ENCODE measurements at places on chromosomes 16 and 17.

DNA sequence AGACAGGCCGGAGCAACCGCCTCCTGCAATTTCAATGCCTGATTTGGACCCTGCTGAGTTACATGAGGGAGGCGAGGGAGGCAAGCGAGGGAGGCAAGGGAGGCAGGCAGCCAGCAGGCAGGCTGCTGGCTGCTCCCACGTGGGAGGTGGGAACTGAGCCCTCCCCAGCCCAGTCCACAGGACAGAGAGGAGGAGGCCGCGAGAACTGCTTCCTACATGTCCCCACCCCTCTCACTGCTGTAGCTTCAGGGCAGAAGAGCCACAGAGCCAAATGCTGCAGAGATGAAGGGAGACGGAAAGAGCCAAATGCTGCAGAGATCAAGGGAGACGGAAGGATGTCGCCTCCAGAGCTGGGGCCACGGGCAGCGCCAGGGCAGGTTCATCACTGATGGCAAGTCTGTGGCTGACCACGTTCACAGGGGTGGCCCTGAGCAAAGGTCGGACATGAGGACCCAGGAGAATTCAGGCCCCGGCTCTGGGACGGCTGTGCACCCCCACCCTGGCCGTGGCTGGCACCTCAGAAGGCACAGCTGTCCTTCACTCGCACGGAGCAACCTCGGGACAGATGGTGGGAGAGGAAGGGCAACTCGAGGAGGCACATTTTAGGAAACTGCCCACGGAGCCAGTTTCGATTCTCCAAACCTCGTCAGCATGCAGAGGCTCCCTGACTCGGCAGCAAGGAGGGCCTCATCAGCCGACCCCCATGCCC is 21.5 kb downstream of the RPH3AL start:
- no peak for DNase-seq

DNA sequence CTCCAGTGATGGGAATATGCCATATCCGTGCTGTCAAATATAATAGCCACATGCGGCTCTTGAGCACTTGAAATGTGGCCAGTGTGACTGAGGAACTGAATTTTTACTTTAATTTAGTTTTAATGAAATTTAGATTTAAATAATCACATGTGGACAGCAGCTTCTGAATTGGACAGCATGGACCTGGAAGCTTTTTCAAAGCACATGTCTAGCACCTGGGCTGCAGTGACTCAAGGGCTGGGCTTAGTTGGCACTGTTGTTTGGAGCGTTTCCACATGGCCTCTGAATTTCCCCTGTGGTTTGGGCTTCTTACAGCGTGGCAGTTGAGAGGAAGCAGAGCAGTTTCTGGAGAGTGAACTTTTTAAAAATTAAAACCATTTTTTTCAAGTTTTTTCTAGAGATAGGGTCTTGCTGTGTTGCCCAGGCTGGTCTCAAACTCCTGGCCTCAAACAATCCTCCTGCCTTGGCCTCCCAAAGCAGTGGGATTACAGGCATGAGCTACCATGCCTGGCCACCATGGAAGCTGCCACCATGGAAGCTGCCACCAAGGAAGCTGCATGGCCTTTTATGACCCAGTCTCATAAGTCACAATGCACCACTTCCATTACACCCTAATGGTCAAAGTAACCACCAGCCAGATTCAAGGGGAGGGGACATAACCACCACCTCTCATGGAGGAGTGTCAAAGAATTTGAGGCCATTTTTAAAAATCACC is 6.7 kb upstream of the TOB1 start:
- DNase-seq, result peak; percentile 45

DNA sequence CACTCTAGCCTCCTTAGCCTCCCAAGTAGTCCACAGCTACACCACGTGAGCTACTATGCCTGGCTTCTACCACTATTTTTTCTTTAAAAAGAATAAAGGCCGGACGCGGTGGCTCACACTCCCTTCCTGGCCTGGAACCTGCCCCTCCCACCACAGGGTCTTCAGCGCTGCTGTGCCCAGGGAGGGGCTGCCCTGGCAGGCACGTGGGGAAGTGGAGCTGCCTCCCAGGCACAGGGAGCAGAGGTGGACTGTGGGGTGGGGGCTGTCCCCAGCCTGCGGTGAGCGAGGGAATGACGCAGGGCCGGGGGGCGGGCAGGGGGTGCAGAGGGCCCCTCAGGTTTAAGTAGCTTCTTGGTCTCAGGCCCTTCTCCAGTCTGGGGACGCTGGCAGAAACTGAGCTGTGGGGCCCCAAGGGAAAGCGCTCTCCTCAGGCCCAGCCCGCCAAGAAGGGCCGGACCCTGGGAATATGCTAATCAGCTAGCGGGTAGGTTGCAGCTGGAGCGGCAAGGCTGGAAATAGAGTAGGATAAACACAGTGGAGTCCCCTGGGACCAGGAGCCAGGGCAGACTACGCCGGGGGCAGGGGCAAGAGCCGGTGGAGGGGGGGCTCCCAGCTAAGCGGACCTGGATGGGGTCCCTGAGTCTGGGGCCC is 46.8 kb downstream of the TIMM22 start:
- no peak for DNase-seq

DNA sequence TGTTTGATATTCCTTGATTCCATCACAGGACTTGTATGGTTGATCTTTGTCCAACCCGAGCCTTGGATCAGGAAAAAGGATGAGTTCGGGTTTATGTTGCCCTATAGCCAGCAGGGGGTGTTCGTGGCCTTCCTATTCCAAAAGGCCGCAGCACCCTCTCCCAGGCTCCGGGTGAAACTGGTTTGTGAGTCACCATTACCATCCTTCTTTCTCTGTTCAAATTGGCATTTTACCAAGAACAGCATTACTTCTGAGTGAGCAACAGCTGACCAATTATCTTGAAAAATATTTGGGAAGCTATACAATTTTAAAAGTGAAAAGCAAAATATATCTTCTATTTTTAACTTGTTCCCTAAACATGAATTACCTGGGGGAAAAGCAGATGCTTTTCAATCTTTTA is 24.3 kb upstream of the KRT20 start:
- peak; percentile 74 for DNase-seq

DNA sequence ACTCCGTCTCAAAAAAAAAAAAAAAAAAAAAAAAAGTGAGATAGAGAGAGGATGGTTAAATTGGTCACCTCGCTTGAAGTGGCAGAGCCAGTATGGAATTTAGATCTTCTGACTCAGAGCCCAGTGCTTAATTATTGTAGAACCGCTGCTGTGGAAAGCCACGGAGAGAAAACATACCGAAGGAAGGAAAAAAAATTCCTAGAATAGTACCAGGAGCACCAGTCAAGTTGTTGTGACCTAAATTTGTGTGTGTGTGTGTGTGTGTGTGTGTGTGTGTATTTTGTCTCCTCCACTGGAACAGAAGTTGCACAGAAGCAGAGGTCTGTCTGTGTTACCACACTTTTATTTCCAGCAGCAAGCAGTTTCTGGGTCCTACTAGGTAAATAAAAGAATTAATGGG is 10.6 kb upstream of the NUP85 start:
- DNase-seq, result no peak

DNA sequence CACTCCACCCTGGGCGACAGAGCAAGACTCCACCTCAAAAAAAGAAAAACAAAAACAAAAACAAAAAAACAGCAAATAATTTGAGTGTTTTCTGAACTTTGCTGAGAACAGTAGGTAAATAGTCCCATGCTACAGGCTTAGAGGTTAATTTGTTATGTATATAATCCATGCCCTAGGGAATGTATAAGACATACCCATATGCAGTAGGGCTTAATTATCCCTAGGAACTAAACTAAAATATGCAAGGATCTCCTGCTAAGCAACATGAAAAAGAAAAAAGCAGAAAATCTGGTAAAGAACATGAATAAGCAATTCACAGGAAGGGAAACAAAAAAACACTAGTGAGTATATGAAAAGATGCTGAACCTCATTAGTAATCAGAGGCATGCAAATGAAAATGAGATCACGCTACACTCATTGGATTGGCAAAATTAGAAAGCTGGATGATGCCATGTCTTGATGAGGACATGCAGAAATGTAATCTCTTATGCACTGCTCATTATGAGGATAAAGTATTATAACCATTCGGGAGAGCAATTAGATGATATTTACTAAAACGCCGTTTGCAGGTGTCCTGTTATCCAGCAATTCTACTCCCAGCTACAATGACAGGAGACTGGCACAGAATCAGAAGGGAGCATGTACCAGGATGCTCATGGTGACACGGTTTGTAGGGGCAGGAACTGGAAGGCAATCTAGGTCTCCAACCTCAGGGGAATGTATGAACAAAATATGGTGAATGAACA is 5.6 kb downstream of the KCTD13 start:
- DNase-seq, result no peak

DNA sequence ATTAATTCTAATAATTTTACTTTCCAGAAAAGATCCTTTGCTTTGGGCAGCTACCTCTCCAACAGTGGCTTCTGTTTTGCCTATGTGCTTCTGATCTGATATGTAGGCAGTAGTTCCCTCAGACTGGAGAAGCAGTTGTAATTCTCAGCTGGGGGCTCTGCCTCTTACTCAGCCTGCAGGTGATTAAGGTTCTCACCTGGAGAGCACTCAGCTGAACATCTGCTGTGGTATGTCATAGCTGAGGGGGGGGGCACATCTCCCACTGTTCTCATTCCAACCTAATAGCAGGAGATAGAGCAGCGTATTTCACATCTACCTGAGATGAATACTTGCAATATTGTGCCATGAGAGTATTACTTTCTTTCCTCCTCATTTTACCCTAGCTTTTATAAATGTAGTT is 511.9 kb upstream of the CDH8 start:
- no peak for DNase-seq

Data from activated T-cell treated with anti-CD3 and anti-CD28 coated beads, Interleukin-2, amount 50 U/mL, for 48 hours (primary cell).